ENCODE measurements at places on chromosomes 13 and 19. TPM values are rescaled to one million over a fixed set of nuclear protein-coding genes. Genes with fewer than 3 reads are reported as not detected.

Gene SLC7A10
- not detected for total RNA-seq

Gene FUT2
- not detected for total RNA-seq

DNA sequence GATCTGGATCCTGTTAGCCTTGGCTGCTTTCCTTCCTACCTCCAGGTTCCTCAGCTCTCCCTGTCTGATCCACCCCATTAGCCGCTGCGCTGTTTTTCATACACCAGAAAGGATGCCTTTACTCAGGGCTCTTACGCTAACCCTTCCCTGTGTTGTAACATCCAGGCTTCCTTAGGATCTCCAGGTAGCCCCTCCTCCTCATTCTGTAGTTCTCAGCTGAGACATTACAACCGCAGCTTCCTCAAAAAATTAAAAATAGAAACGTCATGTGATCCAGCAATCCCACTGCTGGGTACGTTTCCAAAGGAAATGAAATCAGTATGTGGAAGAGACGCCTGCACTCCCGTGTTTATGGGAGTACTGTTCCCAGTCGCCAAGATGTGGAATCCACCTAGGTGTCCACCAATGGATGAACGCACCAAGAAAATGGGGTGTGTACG, 18.4 kb upstream of the MYADM start:
- no peak overlapping the region for H3K4me3 ChIP-seq
- peaks cover 26% of the 10 kb centered on the region for H3K27me3 ChIP-seq
- no peak for DNase-seq

DNA sequence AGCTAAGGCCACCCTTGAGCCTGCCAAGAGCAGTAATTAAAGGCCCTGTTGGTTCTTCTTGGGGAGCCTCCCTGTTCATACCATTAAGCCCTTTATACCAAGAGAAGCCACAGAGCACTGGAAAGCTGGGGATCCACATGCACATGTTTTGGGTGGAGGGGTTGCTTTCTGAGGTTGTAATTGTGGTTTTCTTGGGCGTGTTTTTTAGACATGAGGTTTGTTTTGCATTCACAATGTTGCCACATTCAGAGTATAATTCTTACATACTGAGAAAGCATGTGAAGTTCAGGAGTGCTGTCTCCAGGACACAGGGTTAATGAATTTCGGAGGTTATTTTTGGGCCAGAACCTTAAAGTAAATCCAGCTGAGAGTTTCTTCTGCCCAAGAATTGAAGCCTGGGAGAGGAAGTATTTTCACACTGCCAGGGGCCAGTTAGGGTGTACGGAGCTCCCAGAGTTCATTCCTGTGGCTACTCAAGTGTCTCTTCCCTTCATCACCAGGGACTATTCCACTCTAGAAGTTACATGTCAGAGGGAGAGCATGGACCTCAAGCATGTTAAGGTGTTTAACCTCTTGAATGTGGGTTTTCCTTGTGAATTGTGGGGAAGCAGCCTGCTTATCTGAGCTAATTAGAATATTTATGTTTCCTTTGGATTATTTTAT, 37.0 kb downstream of the ZNF136 start:
- H3K27me3 ChIP-seq = no peaks in the 10 kb centered on the region
- H3K27ac ChIP-seq = no peak overlapping the region
- H3K36me3 ChIP-seq = peaks cover 11% of the 10 kb centered on the region
- no peak overlapping the region for H3K4me3 ChIP-seq
- DNase-seq = no peak

DNA sequence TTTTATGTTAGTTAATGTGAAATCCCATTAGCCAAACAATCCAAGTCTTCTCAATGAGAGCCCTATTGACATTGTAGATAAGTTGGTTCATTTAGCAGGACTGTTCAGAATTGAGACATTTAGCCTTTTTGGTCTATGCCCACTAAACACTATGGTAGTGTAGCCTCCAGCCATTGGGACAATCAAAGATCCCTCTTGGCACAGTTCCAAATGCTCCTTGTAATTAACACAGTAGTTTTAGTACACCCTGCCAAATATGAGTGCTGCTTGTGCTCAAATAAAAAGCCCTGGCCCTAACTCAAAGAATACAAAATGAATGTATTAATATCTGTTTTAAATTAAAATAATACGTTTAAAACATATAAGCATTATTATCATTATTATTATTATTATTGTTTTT, 15.4 kb upstream of the FAM216B start:
- H3K36me3 ChIP-seq = no peaks in the 10 kb centered on the region
- peaks cover 2% of the 10 kb centered on the region for H3K27me3 ChIP-seq
- H3K4me1 ChIP-seq = no peaks in the 10 kb centered on the region
- no peak overlapping the region for H3K27ac ChIP-seq

DNA sequence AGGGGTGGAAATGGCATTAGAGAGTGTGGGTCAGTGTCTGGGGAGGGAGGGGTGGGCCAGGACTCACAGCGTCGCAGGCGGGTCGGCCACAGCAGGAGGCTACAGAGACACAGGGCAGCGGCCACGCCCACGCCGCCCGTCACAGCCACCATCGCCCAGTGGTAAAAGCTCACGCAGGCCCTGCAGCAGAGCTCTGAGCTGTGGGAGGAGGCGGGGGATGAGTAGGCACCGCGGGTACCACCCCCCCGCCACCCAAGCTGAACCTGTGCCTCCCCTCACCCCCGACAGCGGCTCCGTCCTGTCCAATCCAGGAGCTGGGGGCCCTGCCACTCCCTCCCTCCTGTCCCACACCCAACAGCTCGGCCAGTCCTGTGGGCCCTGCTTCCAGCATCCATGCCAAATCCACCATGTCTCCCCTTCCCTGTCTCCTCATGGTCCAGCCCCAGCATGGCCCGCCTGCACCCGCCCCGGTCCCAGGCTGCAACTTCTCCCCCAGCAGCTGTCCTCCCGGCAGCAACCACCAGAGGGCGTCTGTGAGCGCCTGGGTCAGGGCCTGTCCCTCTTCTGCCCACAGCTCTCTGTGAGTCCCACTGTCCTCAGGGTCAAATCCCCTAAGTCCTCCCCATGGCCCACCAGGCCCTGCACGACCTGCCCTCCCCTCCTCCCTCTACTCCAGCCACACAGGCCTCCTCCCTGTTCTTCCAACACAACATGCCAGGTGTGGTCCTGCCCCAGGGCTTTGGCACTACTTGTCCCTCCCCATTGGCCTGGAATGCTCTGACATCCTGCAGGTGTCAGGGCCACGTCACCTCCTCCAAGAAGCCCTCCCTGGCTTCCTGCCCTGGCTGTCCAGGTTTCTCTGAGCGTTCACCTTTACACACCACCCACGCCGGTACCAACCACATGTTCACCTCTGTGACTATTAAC, 6.0 kb downstream of the TEKTIP1 start:
- DNase-seq = peak; percentile 84
- H3K4me1 ChIP-seq = peaks cover 7% of the 10 kb centered on the region
- H3K27ac ChIP-seq = no peak overlapping the region
- H3K4me3 ChIP-seq = no peak overlapping the region
- H3K36me3 ChIP-seq = peaks cover 28% of the 10 kb centered on the region
- H3K27me3 ChIP-seq = no peaks in the 10 kb centered on the region
